ENCODE measurements at places on chromosomes 16 and 17.

- DNase-seq: no peak
Measured at GRCh38 chr16:1308036-1308976, 1.1 kb upstream of the UBE2I start.

DNA sequence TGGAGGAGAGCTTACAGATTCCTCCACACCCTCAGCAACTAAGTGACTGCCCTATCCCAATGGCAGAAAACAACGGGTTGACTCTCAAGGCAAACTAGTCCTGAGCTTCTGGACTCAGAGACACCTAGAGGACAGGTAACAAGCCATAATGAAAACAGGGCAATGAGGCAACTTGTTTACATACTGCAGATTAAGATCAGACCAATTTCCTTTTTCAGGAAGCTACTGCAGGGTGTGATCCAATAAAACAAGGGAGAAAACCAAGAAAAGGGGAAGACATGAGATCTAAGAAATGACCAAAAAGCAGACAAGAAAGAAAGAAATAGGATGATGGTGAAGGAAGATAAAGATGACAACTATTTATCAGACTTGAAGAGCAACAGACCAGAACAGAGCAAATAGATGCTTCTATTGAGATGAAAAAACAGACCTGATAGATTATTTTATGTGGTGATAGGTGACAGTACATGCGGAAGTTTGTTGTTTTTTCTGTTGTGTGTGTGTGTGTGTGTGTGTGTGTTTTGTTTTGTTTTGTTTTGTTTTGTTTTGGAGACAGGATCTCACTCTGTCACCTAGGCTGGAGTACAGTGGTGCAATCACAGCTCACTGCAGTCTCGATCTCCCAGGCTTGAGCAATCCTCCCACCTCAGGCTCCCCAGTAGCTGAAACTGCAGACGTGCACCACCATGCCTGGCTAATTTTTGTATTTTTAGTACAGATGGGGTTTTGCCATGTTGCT lies 120.7 kb downstream of the GAS7 start:
- DNase-seq: no peak

DNA sequence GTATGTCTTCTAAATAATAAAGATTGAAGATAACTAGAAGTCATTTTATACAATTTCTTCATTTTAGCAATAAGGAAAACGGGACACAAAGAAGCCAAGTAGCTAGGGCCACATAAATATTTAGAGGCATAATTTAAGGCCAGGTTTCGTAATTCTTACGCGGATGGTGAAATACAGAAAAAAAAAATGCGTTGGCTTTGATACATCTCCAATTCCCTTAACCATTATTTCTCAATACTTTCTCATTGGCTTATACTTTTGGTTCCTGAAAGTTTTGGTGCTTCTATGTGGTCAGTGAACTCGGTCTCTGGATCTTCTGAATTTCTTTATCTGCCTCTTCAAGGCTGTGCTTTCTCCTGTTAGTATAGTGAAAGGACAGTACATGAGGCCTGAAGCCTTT lies 888.1 kb downstream of the KCNJ2 start:
- no peak for DNase-seq

DNA sequence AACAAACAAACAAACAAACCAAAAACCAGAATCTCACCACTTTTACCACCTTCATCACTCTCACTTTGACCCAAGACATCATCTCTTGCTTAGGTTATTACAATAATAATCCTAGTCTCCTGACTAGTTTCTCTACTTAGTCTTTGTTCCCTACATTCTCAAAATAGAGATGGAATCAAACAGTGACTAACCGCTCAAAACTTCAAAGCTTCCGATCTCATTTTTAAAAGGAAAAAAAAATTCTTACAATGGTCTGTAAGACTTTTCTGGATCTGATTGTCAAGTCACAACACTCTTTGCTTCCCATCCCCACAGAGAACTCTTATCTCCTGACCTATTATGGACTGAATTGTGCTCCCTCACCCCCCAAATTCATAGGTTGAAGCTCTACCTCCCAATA lies 60.9 kb downstream of the SPAG9 start:
- DNase-seq: no peak

GRCh38 chr16:23317266-23317661 lies 15.2 kb downstream of the SCNN1B start:
- DNase-seq: no peak

DNA sequence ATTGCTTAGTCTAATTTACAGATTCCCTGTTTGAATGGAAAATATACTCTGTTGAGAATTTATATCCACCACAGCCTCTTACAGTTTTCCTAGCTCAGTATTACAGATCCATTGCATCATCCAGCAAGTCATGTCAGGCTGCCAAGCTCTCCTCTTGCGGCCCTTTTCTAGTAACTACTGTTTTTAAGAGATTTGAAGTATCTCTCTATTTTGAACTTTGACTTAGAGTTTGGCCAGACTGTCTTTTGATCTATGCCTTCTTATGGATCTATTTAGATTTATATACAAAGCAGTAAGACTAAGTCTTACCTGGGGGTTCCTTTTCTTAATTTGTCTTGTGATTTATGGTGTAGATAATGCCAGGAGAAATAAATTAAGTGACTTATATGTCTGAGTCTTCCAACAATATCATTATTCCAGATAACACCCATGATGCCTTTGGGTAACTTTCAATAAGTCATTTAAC lies 53.1 kb upstream of the ABCC11 start:
- DNase-seq: no peak

GRCh38 chr17:27236717-27237315 lies 57.1 kb upstream of the WSB1 start:
- peak; percentile 58 for DNase-seq

DNA sequence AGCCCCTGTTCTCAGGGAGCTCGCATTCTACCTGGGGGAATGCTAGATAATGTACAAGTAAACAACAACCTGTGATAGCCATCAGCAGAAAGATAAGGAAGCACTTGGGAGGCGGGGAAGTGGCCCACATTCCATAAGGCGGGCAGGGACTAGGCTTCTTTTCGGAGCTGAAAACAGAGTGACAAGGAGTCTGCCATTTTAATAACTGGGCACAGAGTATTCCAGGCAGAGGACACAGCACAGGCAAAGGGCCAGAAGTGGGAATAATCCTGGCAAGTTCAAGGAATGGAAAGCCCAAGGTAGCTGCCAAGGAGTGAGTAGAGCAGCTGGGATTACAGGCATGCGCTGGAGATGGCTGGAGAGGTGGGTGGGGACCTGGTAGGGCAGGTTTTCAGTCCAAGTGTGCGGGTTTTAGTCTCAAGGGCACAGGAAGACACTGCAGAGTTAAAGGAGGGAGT lies 24.3 kb downstream of the USP43 start:
- no peak for DNase-seq

DNA sequence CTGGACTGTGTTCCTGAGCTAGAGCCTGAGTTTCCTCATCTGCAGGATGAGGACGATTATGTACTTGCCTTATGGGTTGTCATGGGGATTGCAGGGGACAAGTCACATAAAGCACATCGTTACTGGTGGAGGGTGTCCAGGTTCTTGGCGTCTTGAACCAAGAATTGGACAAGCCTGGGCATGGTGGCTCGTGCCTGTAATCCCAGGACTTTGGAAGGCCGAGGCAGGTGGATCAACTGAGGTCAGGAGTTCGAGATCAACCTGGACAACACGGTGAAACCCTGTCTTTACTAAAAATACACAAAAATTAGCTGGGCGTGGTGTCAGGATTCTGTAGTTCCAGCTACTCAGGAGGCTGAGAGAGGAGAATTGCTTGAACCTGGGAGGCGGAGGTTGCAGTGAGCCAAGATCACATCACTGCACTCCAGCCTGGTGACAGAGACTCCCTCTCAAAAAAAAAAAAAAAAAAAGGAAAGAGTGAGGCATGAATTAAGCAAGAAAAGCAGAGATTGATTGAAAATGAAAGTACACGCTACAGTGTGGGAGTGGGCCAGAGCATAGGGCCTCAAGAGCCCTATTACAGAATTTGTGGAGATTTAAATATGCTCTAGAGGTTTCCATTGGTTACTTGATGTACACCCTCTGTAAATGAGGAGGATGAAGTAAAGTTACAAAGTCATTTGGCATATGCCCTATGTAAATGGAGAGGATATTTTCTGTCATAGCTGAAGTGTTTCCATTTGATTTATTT lies 30.7 kb downstream of the ADGRG5 start:
- no peak for DNase-seq

DNA sequence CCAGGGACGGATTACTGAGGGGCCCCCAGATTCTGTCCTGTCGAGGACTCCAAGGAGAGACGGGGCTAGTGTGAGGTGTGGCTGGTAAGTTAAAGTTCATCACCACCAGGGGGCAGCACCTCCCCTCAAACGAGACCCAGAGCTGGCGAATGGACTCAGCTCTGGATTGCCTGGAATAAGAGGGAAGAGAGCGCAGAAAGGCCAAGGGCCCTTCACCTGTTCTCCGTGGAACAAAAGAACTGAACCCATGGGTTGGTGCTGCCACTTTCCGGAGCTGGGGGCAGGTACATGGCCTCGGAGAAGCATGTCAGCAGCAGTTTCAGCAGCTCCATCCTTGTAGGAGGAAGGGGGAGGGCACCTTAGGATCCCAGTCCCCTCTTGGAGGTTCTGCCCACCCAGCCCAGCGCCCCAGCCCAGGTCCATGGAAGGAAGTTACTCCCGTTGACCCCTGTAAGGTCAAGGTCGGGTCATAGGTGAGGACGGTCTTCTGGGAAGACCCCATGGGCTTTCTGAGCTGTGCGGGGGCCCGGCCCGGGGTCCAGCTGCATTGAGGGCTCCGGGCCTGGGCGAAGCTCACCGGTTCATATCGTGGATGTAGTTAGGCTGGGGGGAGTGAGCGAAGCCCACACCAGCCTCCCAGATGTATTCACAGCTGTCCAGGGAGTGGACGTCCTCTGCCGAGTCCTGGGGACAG lies 10.8 kb downstream of the HID1 start:
- peak; percentile 69 for DNase-seq

- no peak for DNase-seq
Measured at GRCh38 chr17:1651559-1651844, 1.8 kb upstream of the RILP start.

GRCh38 chr17:18300725-18301480 lies 13.9 kb downstream of the TOP3A start:
- no peak for DNase-seq

- peak; percentile 25 for DNase-seq
Measured at GRCh38 chr17:64063766-64064224, 43.4 kb upstream of the ICAM2 start.

Data from stimulated activated CD4-positive, alpha-beta T cell treated with anti-CD3 and anti-CD28 coated beads, Interleukin-1b, Interleukin-23, amount 100 ng/mL, for 1 hour (primary cell).